ENCODE measurements at places on chromosomes 7 and 10.

GRCh38 chr7:142690554-142691182 lies 58.6 kb upstream of the PRSS1 start:
- no peaks in the 10 kb centered on the region for H3K36me3 ChIP-seq
- H3K4me3 ChIP-seq, result no peak overlapping the region
- DNase-seq, result no peak
- no peak overlapping the region for H3K27ac ChIP-seq

- no peak overlapping the region for H3K4me3 ChIP-seq
- no peak for DNase-seq
- no peaks in the 10 kb centered on the region for H3K27me3 ChIP-seq
- peaks cover 64% of the 10 kb centered on the region for H3K36me3 ChIP-seq
- H3K27ac ChIP-seq, result no peak overlapping the region
- no peaks in the 10 kb centered on the region for H3K4me1 ChIP-seq
Observed at GRCh38 chr7:44673324-44673723, 66.9 kb downstream of the OGDH start.

- no peak overlapping the region for H3K4me3 ChIP-seq
- H3K36me3 ChIP-seq, result peaks cover 43% of the 10 kb centered on the region
- no peaks in the 10 kb centered on the region for H3K27me3 ChIP-seq
- DNase-seq, result no peak
Observed at GRCh38 chr7:149621776-149622175, 124.2 kb upstream of the ZNF746 start.

DNA sequence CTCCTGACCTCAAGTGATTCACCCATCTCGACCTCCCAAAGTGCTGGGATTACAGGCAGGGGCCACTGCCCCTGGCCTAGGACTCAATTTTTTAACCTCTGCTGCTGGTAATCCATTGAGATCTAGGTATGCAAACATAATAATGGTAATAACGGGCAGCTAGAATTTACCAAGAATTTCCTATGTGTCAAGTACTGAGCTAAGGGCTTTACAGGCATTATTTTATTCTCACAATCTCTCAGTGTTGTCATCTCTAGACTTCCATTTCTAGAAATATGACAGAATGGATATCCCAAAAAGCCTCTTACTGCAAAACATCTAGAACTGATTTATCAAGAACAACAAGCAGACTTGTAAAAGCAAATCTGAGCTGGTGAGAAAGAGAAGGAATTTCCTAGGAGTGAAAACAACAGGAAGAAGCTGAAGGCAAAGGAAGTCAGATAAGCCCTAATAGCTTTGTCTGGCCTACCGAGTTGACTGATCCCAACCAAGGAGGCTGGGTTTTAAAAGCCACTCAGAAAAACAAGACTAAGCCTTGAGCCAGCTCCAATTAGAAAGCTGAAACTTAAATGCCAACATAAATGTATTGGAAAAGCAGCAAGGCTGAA lies 70.6 kb downstream of the CCDC71L start:
- H3K27ac ChIP-seq, result no peak overlapping the region
- H3K36me3 ChIP-seq, result no peaks in the 10 kb centered on the region
- H3K27me3 ChIP-seq, result no peaks in the 10 kb centered on the region

- no peak overlapping the region for H3K27ac ChIP-seq
- H3K4me3 ChIP-seq, result no peak overlapping the region
- H3K27me3 ChIP-seq, result no peaks in the 10 kb centered on the region
- no peak for DNase-seq
- peaks cover 23% of the 10 kb centered on the region for H3K36me3 ChIP-seq
Observed at GRCh38 chr10:97464226-97464625, 18.3 kb downstream of the ZDHHC16 start.

- H3K27me3 ChIP-seq, result no peaks in the 10 kb centered on the region
- peaks cover 49% of the 10 kb centered on the region for H3K36me3 ChIP-seq
- no peak overlapping the region for H3K27ac ChIP-seq
- H3K4me3 ChIP-seq, result no peak overlapping the region
- no peaks in the 10 kb centered on the region for H3K4me1 ChIP-seq
- DNase-seq, result no peak
Observed at GRCh38 chr7:149595078-149595477, 97.5 kb upstream of the ZNF746 start.

- H3K4me1 ChIP-seq, result no peaks in the 10 kb centered on the region
- H3K27me3 ChIP-seq, result peaks cover 27% of the 10 kb centered on the region
- no peak overlapping the region for H3K27ac ChIP-seq
- DNase-seq, result no peak
- H3K36me3 ChIP-seq, result no peaks in the 10 kb centered on the region
Observed at GRCh38 chr7:155477476-155477875, 19.5 kb downstream of the EN2 start.

DNA sequence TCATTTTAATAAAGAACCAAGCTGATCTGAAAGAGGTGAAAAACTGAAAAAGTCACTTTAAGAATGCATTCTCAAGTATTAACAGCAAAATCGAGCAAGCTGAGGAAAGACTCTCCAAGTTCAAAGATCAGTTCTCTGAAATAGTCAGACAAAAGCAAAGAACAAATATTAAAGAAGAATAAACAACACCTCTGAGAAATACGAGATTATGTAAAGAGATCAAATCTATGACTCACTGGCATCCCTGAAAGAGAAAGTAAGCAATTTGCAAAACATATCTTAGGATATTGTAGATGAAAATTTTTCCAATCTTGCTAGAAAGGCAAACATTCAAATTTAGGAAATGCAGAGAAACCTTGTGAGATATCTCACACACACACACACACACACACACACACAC lies 138.4 kb upstream of the HGF start:
- H3K4me3 ChIP-seq, result no peak overlapping the region
- no peak for DNase-seq
- no peaks in the 10 kb centered on the region for H3K4me1 ChIP-seq

DNA sequence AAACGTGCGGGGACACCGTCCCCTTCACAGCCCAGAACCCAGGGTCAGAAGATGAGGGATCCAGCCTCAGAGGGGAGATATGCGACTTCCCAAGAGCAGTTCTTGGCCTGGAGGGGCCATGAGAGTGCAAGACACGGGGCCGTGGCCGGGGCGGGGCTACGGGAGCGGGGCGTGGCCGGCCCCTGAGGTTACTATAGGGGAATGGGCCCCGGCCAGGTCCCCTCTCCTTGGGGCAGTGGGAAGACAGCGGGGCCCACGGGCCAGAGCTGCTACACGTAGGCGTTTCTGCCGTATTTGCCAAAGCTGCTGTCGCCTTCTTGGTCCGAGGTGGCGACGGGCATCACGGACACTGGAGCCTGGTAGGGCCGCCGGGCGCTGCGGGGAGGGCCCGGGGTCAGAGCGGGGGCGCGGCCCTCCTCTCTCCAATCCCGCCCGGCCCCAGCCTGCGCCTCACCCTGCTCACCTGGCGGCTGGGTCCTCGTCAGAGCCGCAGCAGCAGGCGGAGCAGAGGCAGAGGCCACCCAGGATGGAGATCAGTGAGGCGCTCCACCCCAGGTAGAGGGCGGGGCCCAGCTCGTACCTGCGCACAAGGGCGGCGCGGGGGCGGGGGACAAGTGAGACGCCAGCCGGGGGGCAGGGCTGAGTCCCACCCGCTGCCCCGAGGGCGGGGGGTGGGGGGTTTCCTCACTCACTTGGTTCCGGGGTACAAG lies 5.3 kb downstream of the CLDN15 start:
- no peak overlapping the region for H3K4me3 ChIP-seq
- no peak for DNase-seq
- peaks cover 5% of the 10 kb centered on the region for H3K36me3 ChIP-seq
- no peaks in the 10 kb centered on the region for H3K27me3 ChIP-seq
- no peak overlapping the region for H3K27ac ChIP-seq

Measured in T-cell (primary cell).